Fibroblast of lung (primary cell): ENCODE measurements at places on chromosomes 2 and 18.

DNA sequence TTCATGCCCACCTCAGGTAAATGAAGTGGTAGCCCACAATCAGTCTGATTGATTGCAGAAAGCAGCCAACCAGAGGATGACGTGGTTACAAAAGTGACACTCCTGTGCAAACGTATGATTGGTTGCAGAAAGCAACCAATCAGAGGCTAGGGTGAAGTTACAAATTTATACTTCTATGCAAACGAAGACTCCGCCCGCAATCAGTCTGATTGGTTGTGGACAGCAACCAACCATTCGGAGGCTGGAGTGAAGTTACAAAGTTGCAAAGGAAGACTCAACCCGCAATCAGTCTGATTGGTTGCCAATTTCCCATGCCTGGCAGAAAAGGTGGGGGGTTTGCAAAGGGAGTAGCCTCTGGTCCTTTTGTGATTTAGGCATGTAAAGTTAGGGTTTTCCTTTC is 4.0 kb upstream of the SLC3A1 start:
- no peak for DNase-seq

DNA sequence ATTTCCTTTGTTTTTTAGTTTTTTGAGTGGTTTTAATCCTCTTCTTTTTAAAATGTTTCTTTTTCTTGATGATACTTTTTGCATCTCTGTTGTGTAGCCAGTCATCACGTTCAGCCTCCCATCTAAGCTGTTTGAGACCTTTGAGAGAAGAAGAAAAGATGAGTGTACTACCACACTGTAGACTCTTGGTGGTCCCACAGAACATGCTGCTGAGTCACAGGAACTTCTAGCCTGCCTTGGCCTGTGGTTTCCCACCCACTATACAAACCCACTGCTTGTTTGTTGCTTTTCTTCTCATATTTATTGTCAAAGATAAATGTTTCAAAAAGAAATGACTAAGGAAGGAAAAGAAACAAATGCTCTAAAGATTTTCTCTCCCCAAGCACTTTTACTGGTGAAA is 5.5 kb downstream of the CEBPZOS start:
- no peak for DNase-seq

DNA sequence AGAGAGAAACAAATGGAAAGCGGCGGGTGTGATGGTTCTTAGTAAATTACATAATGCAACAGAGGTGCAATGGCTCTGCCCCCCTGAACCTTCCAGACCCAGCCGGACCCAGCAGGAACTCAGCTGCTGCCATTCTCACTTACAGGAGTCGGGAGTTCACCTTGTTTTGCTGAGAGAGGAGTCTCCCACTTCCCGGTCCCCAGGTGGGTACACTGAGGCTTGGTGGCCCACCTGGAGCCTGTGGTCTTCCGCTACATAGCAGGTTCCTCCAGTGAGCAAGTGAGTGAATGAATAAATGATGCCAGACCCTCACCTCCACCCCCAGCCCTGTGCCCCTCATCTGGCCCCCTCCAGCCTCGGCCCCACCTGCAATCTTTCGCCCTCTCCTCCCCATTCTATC is 11.2 kb downstream of the BIN1 start:
- no peak for DNase-seq

- DNase-seq = peak; percentile 9
Observed at GRCh38 chr18:332721-333510, 65.1 kb upstream of the THOC1 start.

GRCh38 chr18:23532848-23533247 is 29.5 kb downstream of the RMC1 start:
- no peak for DNase-seq

DNA sequence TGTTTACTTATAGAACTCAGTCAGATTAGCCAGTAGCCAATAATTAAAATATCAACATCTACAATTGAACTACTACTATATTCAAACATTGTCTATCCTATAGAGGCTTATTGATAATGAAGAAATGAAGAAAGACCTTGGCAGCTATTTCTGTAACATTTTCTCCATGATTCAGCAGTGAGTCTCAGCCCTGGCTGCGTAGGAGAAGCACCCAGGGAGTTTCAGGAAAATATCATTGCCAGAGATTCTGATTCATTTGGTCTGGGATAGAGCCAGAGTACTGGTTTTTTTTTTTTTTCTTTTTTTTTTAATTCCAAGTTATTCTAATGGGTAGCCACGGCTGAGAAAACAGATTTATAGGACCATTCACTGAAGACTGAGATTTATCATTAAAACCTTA is 404.8 kb downstream of the TXNL1 start:
- DNase-seq = peak; percentile 88

DNA sequence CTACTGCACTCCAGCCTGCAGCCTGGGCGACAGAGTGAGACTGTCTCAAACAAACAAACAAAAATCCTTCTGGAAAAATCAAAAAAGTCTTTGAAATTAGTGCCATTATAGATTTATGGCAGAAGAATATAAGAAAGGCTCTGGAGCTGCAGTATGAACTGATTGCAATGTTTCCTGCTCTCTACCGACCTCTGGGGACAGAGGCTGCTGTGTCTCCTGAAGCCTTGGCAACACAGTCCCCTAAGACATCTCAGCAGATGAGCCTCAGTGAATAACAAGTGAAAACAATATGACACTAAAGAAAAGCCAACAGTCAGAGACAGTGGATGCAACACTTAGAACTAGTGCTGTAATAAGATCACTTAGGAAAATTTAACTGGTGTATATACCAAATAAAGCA is 494.9 kb upstream of the LRATD1 start:
- DNase-seq = no peak

DNA sequence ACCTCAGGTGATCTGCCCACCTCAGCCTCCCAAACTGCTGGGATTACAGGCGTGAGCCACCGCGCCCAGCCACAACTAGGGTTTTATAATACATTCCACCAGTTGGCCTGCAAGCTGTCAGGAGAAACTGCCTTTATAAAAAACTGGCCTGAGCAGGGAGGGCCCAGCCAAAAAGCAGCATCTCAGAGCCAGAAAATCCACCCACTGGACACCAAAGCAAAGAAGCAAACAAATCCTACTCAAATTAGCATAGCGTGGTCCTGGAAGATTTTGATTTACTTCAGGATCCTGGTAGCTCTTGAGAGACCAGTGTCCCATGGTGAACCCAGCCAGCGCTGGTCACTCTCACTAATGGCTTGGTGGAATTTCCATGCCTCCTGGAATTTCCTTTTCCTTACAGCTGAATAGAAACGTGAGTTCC is 60.0 kb upstream of the PXDN start:
- DNase-seq = no peak

GRCh38 chr2:241545106-241545505 is 13.4 kb upstream of the BOK start:
- peak; percentile 77 for DNase-seq

GRCh38 chr18:62663731-62664336 is 51.5 kb upstream of the PHLPP1 start:
- peak; percentile 19 for DNase-seq

GRCh38 chr2:168194784-168195522 is 52.4 kb downstream of the STK39 start:
- DNase-seq = no peak

DNA sequence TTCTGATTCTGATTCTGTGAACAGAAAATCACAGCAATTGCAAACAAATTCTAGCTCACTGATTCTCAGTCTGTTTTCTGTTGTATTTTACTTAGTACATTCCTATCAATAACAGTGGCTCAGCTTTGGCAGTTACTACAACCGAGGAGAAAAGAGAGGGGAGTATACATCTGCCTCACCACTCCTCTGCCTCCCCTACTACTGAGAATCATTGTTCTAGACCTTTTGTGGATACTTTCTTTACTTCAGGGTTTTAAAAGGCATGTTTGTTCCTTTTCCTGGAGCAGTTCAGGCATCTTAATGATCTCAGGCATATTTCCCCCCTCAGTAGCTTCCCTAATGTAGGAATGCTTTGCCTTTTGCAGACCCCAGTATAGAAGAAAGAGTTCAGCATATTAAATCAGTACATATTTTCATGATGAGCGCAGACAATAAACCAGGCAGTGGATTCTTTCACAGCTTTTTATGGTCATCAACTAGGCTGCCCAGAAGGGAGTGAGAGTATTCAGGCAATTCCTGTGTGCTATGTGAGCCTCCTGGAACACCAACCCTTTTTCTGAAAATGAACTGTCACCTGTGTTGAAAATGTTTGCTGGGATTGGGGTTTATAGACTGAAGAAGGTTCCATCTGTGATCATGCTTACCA is 10.3 kb downstream of the STAMBP start:
- peak; percentile 64 for DNase-seq

DNA sequence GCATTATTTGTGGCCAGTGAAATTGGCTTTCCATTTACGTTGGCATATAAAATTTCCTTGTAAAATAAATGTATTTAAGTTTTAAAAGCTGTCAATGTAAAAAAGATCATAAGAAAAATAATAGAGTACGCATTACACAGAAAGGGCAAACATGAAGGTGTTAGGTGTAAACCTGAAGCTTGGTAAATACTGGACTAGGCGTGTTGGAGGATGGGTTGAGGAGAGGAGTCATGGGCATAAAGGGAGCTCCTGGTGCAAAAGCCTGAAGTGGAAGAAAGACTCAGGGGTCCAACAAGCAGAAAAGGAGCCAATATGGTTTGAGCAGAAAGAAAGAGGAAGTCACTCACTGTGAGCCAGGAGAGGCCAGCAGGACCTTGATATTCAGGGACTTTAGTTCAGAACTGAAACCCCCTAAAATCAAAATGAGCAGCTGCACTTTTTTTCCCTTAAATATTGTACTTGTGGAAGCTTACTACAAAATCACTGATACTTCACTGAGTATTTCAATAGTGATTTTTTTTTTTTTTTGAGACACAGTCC is 24.4 kb downstream of the SP5 start:
- DNase-seq = no peak

- no peak for DNase-seq
Observed at GRCh38 chr18:48408727-48409590, at the start of gene ZBTB7C. Gene ZBTB7C (minus strand): TSS chr18:48409383.

GRCh38 chr2:240340361-240340761 is 95.1 kb upstream of the GPC1 start:
- no peak for DNase-seq

DNA sequence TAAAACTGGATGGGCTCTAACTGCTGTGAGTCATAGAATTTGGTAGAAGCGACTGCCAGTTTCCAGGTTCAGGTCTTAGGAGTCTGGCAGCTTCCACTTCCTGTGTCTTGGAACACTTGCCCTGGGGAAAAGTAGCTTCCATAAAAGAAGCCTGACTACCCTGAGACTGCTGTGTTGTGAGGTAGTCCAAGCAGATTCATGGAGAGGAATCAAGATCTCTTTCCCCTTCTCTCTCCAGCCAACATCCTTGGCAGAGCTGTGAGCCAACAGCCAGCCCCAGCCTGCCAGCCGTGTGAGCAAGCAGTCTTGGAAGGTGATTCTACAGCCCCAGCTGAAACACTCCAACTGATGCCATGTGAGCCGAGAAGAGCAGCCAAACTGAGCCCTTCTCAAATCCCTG is 33.7 kb downstream of the SLC20A1 start:
- DNase-seq = peak; percentile 43

- no peak for DNase-seq
Observed at GRCh38 chr2:67479261-67479660, 82.1 kb downstream of the ETAA1 start.

GRCh38 chr2:212960336-212960735 is 191.1 kb downstream of the IKZF2 start:
- no peak for DNase-seq

DNA sequence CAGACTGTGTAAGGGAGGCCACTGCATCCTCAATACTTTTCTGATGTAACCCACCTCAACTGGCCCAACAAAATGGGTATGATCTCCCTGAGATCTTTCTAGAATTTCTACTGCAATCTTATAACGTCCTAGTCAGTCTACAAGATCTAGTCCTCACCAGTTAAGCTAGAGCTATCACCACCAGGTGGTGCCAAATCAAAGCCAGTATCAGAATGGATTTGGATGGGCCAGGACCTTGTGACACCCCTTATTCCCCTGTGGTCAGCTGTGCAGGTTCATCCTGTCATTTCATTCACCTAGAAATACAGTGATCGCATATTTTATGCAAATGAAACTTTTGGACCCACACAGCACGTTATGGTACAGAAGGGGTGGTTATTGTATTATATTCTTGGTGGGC is 90.3 kb downstream of the OLA1 start:
- DNase-seq = no peak

DNA sequence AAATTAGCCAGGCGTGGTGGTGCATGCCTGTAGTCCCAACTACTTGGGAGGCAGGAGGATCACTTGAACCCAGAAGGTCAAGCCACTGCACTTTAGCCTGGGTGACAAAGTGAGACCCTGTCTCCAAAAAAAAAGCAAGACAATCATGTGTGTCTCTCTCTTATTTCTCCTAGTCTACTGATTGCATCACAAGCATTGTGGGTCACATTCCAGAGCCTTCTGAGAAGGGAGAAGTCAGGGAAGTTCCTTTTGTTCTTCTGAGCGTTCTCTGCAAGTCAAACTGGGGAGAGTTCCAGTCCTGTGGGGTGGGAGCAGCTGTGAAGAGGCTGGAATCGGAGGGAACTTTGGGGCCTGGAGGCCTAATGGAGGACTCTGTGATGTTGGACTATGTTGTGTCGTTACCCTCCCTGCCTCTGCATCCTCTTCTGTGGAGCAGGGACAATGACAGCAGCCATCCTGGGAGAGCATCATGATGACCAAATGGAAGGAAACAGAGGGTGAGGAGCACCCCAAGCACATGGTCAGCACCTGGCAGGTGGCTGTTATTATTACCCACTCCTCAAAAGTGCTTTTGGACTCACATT is 115.4 kb downstream of the MRO start:
- no peak for DNase-seq

DNA sequence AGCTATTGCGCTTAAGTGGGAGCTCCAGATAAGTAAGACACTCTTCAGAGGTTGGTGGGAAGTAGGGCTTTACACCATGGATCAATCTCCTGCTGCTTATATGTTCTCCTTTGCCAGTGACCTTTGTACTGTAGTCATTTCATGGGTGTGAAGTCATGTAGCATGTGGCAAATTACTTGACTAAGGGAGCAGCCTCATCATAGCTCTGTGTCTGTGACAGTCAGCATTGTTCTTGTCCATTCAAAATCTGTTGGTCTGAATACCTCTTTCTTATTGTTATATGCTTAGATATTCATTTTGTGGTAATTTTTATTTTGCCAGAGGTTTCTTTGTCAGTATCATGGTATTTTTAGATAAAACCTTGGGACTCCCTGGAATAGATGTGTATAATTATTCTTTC is 18.2 kb downstream of the SLC4A1AP start:
- peak; percentile 47 for DNase-seq
